ENCODE measurements at places on chromosomes 5 and 9. TPM values are rescaled to one million over a fixed set of nuclear protein-coding genes. Genes with fewer than 3 reads are reported as not detected.

The UAP1L1 gene
- total RNA-seq, result 14.8 TPM

The GRAMD2B gene
- total RNA-seq, result 32.6 TPM

The RFX3 gene
- total RNA-seq, result 9.2 TPM

The PTPDC1 gene
- 14.8 TPM for total RNA-seq

The ADAMTS2 gene
- 40.1 TPM for total RNA-seq

The AIF1L gene
- 55.4 TPM for total RNA-seq

The ADCY2 gene
- 18.5 TPM for total RNA-seq

The FOXD4L5 gene
- not detected for total RNA-seq

All from subcutaneous adipose tissue (tissue), 4 donors.